ENCODE measurements at places on chromosomes 3 and 15.

DNA sequence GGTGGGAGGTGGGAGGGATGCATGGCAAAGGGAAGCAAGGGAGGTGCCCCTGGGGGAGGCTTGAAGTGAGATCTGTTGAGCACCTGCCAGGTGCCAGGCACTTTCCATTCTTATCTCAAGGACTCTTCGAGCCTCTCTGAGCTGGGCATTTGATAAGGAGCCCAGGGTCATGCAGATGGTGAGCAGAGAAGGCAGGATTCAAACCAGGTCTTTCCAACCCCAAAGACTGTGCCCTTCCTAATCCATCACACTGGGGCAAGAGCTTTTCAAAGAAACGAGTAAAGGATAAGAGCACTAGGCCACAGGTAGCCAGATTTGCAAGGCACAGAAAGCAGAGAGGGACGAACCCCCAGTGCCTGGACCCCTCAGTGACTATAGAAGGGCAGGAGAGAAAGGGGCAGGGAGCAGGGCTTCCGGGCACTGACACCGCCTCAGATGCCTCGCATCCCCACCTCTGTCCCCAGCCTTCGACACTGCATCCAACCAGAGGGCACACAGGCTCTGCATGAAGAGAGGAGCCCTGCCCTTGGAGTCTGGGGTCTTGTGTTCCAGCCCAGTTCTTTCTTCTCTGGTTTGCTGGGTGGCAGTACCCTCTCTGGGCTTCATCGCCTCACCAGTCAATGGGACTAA is 21.0 kb downstream of the IGDCC4 start:
- DNase-seq, result no peak

DNA sequence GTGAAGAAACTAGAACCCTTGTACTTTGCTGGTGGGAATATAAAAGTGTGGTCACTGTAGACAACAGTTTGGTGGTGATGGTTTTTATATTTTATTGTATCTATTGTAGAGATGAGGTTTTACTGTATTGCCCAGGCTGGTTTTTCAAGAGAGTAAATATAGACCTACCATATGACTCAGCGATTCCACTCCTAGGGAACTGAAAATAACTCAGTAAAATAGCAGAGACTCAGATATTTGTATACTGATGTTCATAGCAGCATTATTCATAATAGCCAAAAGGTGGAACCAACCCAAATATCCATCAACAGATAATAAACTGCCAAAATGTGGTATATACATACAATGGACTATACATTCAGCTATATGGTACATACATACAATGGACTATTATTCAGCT is 68.8 kb upstream of the IL12A start:
- DNase-seq, result no peak

- DNase-seq, result no peak
Observed at GRCh38 chr3:186149319-186149960, 40.6 kb upstream of the ETV5 start.

DNA sequence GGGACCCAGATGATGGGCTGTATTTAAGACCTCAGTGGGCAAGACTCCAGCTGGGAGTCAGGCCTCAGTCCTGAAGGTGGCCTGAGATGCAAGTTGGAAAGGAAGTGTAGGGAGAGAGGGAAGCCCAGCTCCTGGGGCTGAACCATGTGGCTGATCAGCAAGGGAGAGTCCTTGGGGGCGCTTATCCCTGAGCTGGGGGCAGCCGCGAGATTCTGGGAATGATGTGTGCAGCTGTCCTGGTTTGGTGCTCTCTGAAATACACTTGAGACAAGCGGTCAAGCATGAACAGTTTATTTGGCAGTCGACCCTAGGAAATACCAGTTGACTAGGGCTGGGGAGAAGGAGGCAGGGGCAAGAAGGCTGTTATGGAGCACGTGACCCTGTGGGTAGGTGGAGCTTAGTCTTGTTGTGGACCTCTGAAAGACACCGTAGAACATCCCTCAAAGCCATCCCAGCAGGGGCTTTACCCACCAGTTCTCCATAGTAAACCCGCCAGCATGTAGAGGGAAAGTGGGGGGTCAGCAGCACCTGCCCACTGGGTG is 41.8 kb upstream of the SLC6A11 start:
- no peak for DNase-seq

GRCh38 chr15:68484220-68484619 is 52.3 kb upstream of the ITGA11 start:
- no peak for DNase-seq

DNA sequence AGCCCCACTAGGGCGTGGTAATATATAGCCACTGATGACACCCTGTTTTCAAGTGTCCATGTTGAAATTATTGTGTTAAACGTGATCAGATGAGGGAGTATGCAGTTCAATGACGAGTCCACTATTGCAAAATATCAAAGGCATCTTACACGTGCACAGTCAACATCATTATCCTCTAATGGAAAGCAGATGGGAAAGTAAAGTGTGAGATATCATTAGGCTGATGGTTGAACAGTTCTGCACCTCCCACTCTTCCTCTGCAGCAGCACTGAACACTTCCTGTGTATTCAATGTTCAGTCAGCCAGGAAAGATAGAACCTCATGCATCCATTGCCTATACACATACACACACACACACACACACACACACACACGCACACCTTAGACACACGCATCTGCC is 431.8 kb upstream of the CCDC54 start:
- DNase-seq, result no peak

GRCh38 chr3:64456674-64457073 is 231.1 kb downstream of the ADAMTS9 start:
- DNase-seq, result no peak

DNA sequence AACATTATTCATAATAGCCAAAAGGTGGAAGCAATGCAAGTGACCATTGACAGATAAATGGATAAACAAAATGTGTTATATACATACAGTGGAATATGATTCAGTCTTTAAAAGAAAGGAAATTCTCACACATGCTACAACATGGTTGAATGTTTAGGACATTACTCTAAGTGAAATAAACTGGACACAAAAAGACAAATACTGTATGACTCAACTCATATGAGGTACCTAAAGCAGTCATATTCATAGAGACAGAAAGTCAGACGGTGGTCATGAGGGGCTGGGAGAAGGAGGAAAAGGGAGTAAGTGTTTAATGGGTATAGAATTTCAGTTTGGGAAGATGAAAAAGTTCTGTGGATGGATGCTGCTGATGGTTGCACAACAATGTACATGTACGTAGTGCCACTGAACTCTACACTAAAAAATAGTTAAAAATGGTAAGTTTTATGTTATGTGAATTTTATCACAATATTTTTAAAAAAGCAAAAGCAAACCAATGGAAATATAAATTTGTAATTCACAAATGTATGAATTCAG is 5.3 kb downstream of the TXNRD3 start:
- DNase-seq, result no peak

DNA sequence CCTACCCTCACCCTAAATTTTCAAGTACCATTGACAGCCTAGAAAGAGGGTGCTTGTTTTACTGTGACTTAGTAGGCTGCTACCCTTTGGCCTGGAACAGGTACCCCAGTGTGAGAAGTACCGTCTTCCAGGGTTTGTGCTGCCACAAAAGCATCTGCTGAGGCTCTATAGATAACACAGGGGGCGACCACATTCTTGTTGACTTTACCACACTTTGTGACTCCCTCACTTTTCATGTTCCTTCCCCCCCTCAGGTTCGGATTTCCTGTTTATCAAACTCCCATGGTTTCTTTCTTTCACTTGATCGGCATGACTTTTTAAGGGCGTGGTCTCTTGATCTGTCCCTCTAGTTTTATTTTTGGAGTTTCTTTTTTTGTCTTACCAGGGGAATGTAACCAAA is 23.5 kb downstream of the EXOG start:
- DNase-seq, result no peak

- DNase-seq, result peak; percentile 45
Observed at GRCh38 chr3:13769422-13769821, 110.4 kb downstream of the WNT7A start.

DNA sequence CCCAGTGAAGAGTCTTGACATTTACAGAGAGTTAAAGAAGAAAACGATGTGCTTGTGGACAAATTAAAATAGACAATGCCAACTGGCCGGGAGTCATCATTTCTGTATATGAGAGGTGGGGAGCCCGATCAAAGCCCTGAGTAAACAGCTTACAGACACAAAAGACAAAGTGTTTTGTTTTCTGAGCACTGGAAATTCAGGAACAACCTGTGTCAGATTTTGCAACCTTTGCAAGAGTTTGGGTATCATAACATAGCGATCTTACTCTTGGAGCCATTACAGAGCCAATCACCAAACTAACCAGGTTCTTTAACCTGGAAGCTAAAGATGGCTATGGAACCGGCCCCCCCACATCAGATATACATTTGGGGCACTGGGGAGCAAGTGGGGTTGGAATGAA is 101.9 kb upstream of the LRIG1 start:
- no peak for DNase-seq

- DNase-seq, result peak; percentile 39
Observed at GRCh38 chr3:24160424-24161095, 215.5 kb downstream of the NR1D2 start.

- DNase-seq, result no peak
Observed at GRCh38 chr3:147613725-147614124, 204.6 kb downstream of the ZIC1 start.

DNA sequence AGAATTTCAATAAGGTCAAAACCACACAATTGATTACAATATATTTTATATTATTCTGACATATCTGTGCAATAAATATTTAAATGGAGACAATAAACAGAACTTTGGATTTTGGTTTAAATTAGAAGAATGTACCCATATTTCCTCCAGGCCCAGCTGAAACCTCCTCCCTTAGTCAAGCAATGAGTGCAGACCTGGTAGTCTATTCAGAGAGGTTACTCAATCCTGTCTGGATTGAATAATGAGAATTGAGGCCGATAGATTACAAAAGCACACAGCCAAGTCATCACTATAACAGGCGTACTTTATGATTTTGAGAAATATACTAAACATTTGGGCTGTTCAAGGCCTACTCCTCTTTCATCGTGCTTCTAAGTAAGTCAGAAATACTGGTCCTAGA is 114.5 kb upstream of the STRIT1 start:
- no peak for DNase-seq

GRCh38 chr3:126259411-126260391 is 79.3 kb upstream of the ALDH1L1 start:
- DNase-seq, result no peak

DNA sequence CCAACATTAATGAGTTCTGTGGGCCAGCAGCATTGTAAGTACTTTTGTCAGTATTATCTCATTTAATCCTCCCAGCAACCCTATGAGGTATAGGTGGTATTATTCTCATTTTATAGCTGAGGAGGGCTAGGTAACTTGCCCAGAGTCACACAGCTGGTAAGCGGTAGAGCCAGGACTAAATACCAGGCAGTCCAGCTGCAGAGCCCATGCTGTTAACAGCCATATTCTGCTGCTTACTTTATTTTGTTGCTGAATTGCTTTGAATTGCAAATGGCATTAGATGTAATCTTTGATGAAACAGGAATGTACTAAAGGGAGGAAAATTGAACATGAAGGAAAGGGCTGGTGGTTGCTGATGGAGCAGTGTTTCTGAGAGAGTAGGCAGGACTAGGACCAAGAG is 19.6 kb downstream of the OXNAD1 start:
- no peak for DNase-seq

- DNase-seq, result peak; percentile 85
Observed at GRCh38 chr3:42539871-42540714, 37.6 kb downstream of the VIPR1 start.

Data from left lung (tissue), 14 donors.